Activated CD4-positive, alpha-beta T cell treated with anti-CD3 and anti-CD28 coated beads, Interleukin-2, amount 10 ng/mL, durations not matched to agents 7 days and 5 days (primary cell): ENCODE measurements at places on chromosomes 11 and 22. TPM values are rescaled to one million over a fixed set of nuclear protein-coding genes. Genes with fewer than 3 reads are reported as not detected.

The COPB1 gene
- 99.3 TPM for total RNA-seq

GRCh38 chr11:102110761-102111010, 439 bp downstream of the YAP1 start:
- peaks cover 54% of the 10 kb centered on the region for H3K27me3 ChIP-seq
- no peak overlapping the region for H3K4me3 ChIP-seq
- no peak overlapping the region for H3K27ac ChIP-seq

GRCh38 chr11:102864724-102865123, 10.1 kb downstream of the MMP12 start:
- peaks cover 8% of the 10 kb centered on the region for H3K27me3 ChIP-seq
- H3K4me1 ChIP-seq = no peaks in the 10 kb centered on the region
- H3K36me3 ChIP-seq = no peaks in the 10 kb centered on the region
- DNase-seq = no peak

The TRIM51 gene
- not detected for total RNA-seq

DNA sequence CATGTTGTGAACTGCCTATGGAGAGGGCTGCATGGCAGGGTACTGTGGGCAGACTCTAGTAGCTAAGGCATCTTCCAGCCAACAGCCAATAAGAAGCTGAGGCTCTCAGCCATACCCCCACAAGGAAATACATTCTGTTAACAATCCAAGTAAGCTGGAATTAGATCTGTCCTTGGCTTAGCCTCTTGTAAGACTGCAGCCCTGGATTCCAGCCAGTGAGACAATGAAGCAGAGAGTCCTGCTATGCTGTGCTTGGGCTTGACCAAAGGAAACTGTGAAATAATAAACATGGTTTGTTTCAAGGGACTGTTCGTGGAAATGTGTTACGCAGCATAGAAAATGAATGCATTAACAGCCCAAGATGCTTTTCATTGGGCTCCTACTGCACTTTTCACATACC, 1097.4 kb upstream of the CCDC90B start:
- H3K27ac ChIP-seq = no peak overlapping the region
- DNase-seq = no peak
- H3K27me3 ChIP-seq = no peaks in the 10 kb centered on the region
- H3K4me1 ChIP-seq = no peaks in the 10 kb centered on the region

- no peaks in the 10 kb centered on the region for H3K27me3 ChIP-seq
- H3K27ac ChIP-seq = no peak overlapping the region
- no peak for DNase-seq
Measured at GRCh38 chr11:72823105-72823804, 9.0 kb downstream of the ATG16L2 start.

DNA sequence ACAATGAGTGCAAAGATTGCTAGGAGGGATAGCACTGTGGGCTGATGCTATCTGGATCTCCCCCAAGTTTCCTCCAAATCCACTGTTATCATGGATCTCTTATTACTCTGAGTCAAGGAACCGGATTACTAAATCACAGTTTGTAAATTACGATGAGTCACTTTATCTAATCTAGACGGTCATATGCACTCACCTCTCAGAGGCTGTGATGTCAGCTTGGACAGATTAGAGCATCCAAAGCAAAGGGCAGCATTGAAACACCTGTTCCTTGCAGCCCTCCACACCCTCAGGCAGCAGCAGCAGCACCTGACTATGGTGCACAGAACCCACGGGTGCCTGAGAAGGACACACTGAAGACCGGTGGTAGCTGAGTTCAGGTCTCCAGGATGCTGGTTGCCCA, 14.0 kb upstream of the POU2AF1 start:
- H3K27ac ChIP-seq = no peak overlapping the region
- no peak overlapping the region for H3K4me3 ChIP-seq
- H3K36me3 ChIP-seq = no peaks in the 10 kb centered on the region
- DNase-seq = no peak
- no peaks in the 10 kb centered on the region for H3K27me3 ChIP-seq

DNA sequence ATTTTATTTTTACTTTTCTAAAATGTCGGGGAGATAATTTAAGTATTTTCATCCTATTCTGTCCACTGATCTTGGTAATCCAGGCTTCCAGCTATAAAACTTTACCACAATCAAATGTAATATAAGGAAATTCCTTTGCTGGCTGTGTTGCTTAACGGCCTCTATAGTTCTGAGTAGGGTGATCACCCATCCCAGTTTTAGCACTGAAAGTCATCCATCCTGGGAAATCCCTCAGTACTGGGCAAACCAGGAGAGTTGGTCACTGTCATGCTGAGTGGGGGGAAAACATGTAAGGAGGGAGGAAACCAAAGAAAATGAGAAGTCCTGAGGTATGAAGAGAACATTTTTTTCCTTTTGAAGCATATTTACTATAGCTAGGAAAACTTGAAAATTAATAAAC, 12.8 kb upstream of the BACE1-AS start:
- H3K27me3 ChIP-seq = no peaks in the 10 kb centered on the region
- peaks cover 32% of the 10 kb centered on the region for H3K36me3 ChIP-seq
- DNase-seq = no peak
- H3K4me1 ChIP-seq = peaks cover 33% of the 10 kb centered on the region
- H3K4me3 ChIP-seq = no peak overlapping the region

GRCh38 chr11:3664032-3664630, 7.1 kb downstream of the CHRNA10 start:
- peak overlapping the region; percentile 76 for H3K27ac ChIP-seq
- DNase-seq = no peak
- peaks cover 8% of the 10 kb centered on the region for H3K36me3 ChIP-seq
- H3K27me3 ChIP-seq = no peaks in the 10 kb centered on the region
- no peak overlapping the region for H3K4me3 ChIP-seq
- H3K4me1 ChIP-seq = no peaks in the 10 kb centered on the region

DNA sequence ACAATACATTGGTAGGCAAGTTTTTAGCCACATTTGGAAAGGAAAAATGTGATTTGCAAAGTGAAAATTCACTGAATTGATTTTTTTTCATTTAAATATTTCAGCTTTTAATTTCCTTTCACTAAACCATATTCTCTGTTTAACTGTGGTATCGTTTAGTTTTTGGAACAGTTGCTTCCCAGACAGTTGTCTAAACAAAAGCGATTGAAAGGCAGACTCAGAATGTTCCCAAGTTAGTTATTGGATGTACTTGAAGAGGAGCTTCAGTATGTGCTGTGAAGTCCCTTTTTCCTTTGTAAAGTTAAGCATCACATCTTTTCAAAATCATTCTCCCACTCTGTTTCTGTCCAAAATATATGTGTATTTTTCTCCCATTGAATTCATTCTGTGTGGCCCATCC, 623.4 kb upstream of the LUZP2 start:
- DNase-seq = no peak
- H3K27me3 ChIP-seq = no peaks in the 10 kb centered on the region
- no peaks in the 10 kb centered on the region for H3K36me3 ChIP-seq
- H3K27ac ChIP-seq = no peak overlapping the region
- no peaks in the 10 kb centered on the region for H3K4me1 ChIP-seq

DNA sequence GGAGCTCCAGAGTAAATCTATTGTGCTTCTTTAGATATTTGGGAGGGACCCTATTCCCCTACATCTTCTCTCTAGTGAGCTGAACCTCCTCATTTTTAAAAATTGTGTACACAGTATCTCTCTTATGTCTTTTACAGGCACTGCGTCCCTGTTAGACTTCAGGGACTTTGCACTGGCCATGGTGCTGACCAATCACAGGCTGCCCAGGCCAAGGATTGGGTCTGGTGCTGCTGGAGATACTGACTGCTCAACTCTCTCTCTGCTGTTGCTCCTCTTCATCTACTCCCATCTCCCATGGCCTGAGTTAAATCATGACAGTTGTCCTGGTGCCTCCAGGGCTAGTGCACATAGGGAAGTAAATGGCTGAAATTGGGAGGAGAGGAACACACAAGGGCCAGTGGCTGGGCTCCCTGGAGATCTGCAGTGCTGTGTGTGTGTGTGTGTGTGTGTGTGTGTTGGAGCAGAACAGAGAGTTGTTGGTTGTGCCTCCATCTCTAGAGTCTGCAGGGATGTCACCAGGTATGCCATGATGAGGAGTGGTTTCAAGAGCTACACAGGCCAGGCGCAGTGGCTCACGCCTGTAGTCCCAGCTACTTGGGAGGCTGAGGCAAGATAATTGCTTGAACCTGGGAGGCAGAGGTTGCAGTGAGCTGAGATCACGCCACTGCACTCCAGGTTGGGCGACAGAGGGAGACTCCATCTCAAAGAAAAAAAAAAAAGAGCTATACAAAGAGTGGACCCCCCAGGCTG, 155.3 kb downstream of the ST3GAL4 start:
- peaks cover 4% of the 10 kb centered on the region for H3K27me3 ChIP-seq
- no peaks in the 10 kb centered on the region for H3K4me1 ChIP-seq
- no peaks in the 10 kb centered on the region for H3K36me3 ChIP-seq
- no peak overlapping the region for H3K4me3 ChIP-seq
- H3K27ac ChIP-seq = no peak overlapping the region
